M059J (cell line): ENCODE measurements at places on chromosomes 1 and 21. TPM values are rescaled to one million over a fixed set of nuclear protein-coding genes. Genes with fewer than 3 reads are reported as not detected.

KISS1 gene
- 38.0 and 40.2 TPM in 2 replicates for total RNA-seq

SPRR5 gene
- total RNA-seq, result not detected in 2 replicates

CCDC30 gene
- total RNA-seq, result 0.34 TPM in 1 of 2 replicates, not detected in the other

KRTAP12-1 gene
- not detected in 2 replicates for total RNA-seq

ANKRD45 gene
- total RNA-seq, result 1.2 and 3.2 TPM in 2 replicates

RAB29 gene
- total RNA-seq, result 19.5 and 33.8 TPM in 2 replicates

OR2L13 gene
- not detected in 2 replicates for total RNA-seq

NEXN gene
- total RNA-seq, result 6.0 and 10.4 TPM in 2 replicates

APCS gene
- not detected in 2 replicates for total RNA-seq

RPL11 gene
- total RNA-seq, result 897 and 1,213 TPM in 2 replicates

HES3 gene
- total RNA-seq, result not detected in 2 replicates

SPRR1A gene
- total RNA-seq, result not detected in 2 replicates

CLDN17 gene
- total RNA-seq, result not detected in 2 replicates

GRCh38 chr1:200873671-200874397 is 1.1 kb downstream of the GPR25 start:
- no peak for DNase-seq

DNA sequence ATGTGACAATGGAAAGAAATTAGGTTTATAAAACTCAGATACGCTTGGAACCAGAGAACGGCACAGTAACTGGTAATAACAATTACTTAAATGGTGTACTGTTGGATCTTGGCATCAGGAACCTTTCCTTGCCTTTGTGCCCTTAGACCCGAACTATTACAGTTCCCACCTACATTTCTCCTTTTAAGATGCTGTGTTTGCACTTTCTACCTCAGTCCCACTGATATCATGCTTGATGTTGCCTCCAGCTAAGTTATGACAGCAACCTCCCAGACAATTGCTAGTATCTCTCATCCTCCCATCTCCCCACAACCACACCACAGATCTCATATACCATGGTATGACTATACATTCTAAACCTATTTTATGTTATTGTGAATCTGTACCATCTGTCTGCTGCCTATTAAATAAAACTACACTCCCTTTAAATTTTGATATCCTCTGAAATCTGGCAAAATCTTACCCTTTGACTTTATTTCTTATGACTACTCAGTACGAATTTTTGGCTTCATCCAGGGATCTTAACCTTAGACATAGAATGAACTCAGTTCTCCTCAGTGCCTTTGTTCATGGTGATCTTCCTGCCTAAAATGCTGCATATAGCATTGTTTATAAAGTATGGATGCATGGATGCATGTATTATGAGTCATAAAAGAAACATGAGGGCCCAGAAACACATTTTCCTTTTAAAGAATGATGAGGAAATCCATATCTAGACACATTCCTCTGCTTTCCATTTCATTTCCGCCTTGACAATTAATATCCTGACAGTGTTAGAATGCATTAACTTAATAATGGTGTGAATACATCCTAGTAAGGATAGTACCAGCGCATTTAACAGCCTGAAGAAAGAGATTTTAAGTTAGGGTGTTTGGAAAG is 64.1 kb downstream of the LRRC8D start:
- DNase-seq, result no peak

DNA sequence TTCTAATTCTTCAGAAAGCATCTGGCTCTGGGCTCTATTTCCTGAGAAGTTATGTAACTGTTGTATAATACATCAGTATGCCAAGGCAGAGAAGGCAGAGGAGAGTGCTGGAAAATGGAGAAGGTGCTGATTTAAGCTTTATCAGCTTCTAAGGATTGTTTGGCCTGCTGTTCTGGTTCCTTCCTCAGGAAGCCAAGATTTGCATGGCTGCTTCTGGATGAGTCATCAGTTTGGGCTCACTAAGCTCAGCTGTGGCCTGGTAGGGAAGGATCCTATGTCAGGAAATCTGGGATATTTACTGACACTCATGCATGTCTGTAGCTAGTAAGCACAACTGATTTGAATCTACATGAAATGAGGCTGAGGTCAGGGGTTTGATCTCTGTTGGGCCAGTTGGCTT is 73.2 kb upstream of the ADGRL4 start:
- peak; percentile 82 for DNase-seq

GRCh38 chr1:3902571-3903091 is 2.6 kb upstream of the C1orf174 start:
- no peak for DNase-seq

- DNase-seq, result peak; percentile 74
Observed at GRCh38 chr1:204321665-204322064, 38.1 kb downstream of the PLEKHA6 start.

DNA sequence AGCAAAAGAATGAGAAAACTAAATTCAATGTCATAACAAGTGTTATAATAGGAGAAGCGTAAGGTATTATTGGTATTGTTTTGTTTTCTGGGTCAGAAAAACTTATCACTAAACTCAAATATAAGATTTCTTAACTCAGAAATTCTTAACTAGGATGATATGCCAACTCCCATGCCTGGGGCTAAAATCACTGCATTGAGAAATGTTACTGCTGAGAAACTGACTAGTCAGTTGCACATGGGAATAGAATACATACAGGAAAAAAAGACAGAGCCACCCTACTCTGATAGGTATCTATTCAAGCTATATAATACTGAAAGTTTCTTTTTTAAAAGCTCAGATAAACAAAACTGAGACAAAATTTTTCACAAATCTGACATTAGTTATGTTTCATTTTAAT is 56.3 kb downstream of the PRPF38A start:
- peak; percentile 6 for DNase-seq

DNA sequence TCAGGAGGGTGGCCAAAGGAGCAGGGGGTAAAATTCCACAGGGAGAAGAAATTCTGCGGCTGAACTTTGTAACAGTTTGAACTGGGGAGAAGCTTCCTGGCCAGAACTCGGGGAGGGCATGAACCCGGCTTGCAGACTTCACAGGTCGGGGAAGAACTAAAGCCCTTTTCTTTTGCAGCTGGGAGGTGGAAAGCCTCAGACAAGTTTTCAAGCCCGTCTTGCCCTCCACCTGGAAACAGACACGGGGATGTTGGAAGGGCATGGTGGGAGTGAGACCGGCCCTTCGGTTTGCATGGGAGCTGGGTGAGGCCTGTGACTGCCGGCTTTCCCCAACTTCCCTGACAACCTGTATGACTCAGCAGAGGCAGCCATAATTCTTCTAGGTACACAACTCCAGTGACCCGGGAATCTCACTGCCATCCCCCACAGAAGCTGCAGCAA is 11.3 kb downstream of the THEM4 start:
- no peak for DNase-seq

- DNase-seq, result no peak
Observed at GRCh38 chr1:18013216-18013615, 94.4 kb upstream of the IGSF21 start.

GRCh38 chr21:29656504-29657239 is 283.1 kb downstream of the GRIK1 start:
- peak; percentile 96 for DNase-seq

DNA sequence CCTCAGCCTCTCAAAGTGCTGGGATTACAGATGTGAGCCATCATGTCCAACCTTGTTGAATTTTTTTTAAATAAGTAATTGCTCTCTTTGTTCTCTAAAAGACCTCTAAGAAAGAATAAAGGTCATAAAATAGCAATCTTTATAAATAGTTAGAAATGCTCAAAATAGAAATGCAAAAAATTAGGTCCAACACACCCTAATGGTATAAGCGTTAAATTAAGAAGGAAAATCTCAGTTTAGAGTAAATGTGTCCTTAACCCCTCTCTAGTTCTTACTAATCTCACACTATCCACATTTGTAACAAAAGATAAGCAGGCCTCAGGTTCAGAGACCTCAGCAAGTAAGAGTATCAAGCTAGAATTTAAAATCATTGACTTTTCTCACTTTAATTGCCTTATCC is 38.3 kb upstream of the GLIS1 start:
- no peak for DNase-seq

DNA sequence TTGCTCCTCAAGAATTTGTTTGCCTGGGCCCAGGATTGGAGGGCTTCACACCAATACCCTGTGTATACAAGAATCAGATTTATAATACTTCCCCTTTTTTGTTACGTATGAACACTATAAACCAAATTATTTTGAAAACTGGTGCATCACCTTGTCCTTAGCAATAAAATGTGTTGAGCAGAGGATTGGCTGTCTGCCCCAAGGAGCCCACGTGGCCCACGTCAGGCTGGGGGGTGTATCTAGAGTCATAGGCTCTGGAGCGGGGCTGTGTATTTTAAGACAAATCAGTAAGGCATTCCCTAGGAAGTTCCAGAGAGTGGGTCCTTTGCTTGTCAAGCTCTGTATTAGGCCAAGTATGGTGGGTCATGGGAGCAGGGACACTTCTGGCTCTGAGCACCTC is 2.0 kb upstream of the ST3GAL3 start:
- no peak for DNase-seq

DNA sequence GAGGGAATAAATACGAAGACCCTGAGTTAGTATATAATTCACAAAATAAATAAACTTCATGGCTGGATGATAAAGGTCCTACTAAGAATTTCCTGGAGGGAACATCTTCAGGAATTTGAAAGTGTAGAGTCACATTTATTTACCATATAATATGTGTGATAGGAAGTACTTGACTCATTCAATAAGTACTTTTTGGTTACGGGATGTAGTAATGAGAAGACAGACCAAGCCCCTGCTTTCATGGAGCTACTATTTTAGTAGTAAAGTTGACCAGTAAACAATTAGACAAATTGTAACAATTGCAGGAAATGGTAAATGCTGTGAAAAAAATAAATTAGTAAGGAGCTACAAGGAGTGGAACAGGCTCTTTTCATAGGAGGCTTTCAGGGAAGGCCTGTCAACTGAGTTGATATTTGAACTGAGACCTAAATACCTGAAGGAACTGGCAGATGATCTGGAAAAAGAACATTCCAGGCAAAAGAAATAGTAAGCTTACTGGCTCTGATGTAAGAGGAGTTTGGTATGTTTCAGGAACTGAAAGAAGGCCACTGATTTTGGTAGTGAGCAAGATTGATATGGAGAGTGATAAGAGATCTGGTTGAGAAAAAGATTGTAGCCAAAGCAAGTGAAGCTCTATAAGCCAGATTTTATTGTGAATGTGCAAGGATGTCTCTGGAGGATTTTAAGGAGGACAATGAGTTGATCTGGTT is 36.2 kb downstream of the CAMSAP2 start:
- DNase-seq, result no peak

DNA sequence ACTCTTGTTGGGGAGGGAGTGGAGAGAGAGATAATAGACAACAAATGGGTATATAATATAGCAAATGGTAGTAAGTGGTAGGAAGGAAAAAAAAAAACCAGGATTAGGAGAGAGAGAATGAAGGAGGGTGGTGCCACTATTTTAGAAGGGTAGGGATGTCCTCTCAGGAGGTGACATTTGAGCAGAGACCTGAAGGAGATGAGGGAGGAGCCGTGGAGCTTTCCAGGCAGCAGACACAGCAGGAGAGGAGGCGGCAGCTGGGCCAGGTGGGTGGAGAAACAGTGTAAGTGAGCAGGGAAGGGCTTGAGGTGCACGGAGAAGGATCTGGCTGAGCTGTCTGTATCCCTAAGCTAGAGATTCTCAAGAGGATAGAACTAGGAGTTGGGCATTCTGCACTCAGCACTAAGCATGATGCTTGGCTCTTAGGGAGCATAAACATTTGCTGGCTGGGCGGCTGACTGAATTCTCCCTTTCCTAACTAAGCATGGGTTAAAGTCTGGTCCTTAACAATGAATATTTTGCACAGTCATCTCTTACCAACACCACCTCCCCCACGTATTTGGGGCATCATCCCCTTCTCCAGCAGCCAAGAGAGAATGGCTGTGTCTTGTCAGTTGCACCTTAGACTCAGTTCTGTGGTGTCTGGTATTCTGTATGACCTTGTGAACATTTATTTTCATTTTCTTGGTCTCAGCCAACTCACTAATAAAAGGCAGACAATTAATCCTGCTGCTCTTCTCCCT is 27.6 kb upstream of the SARS1 start:
- no peak for DNase-seq

GRCh38 chr21:34320011-34320410 is 43.8 kb upstream of the KCNE2 start:
- no peak for DNase-seq

- DNase-seq, result no peak
Observed at GRCh38 chr1:79974659-79975058, 968.1 kb upstream of the ADGRL4 start.

DNA sequence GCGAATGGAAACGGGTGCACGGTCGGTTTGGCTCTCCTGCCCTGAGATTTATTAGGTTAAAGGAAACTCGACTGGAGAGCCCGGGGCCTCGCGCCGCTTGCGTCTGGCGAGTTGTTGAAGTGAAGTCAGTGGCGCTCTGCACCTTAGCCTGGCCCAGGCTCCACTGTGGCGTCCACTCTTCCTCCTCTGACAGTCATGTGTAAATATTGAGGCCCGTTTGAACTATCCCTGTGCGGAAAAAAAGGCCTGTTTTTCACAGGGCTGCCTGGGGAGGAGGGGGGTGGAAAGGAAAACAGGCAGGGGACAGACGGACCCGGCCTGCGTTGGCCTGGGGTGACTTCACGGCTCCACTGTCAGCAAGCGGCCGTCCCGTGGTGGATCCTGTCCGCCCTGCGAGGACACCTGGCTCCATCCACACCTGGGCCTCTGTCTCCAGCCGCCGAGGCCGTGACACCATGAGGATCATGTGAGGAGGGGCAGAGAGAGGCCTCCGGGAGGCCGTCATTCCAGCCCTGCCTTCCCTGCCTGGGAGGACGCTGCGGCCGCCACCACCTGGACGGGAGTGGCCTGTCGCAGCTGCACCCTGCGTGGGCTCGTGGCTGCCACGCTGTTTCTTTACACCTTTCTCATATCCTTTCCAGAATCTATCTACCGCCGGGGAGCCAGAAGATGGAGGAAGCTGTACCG is 59.8 kb downstream of the FAAP20 start:
- DNase-seq, result no peak

GRCh38 chr1:115714572-115715141 is 53.9 kb downstream of the CASQ2 start:
- no peak for DNase-seq

DNA sequence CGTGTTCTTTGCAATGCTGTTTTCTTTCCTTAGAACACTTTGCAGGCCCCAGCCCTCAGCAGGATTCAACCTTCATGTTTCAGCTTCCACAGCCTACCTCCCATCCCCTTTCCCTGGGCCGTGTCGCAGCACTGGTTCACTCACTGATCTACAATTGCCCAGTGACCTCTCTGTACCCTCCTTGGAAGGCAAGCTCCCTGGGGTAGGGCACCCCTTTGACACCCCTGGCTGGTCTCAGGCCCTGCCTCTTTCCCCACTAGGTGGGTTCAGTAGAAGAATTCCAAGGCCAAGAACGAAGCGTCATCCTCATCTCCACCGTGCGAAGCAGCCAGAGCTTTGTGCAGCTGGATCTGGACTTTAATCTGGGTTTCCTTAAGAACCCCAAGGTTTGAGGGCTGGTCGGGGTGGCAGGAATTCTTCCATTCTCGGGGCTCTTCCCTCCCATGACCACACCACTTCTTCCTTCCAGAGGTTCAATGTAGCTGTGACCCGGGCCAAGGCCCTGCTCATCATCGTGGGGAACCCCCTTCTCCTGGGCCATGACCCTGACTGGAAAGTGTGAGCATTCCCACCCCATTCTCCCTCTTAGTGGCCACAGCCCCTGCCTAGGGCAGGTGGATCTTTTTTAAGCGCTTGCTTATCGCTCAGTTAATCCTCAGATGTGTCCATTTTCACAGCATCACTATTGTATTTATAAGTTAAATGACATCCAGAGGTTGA is 7.3 kb downstream of the RHOC start:
- DNase-seq, result no peak
